Astrocyte (in vitro differentiated cells and primary cell): ENCODE measurements at places on chromosomes 7 and 10.

- no peak for DNase-seq
Measured at GRCh38 chr7:42014625-42015618, 222.1 kb downstream of the GLI3 start.

GRCh38 chr7:95246831-95247370, 77.4 kb downstream of the PON1 start:
- DNase-seq = peak; percentile 62

DNA sequence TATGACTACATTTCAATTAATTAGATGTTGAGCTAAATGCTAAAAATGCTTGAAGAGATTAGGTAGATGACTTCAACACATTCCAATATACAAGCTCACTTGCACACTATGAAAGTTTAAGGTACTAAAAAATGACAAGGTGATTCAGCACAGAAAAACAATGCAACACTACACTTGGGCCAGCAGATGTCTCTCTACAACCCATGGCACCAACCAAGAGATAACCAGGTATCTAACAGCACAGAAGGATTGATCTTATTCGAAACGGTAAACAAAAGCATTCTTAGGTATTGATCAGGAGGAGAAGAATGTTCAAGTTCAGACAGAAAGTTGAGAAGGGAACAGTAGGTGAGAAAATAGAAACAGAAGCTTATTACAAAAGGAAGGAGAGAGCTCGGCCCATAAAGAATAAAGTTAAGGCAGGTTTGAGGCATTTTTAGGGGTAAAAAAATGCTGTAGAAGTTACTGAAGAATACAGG, 248.2 kb upstream of the KLF14 start:
- peak; percentile 53 for DNase-seq

DNA sequence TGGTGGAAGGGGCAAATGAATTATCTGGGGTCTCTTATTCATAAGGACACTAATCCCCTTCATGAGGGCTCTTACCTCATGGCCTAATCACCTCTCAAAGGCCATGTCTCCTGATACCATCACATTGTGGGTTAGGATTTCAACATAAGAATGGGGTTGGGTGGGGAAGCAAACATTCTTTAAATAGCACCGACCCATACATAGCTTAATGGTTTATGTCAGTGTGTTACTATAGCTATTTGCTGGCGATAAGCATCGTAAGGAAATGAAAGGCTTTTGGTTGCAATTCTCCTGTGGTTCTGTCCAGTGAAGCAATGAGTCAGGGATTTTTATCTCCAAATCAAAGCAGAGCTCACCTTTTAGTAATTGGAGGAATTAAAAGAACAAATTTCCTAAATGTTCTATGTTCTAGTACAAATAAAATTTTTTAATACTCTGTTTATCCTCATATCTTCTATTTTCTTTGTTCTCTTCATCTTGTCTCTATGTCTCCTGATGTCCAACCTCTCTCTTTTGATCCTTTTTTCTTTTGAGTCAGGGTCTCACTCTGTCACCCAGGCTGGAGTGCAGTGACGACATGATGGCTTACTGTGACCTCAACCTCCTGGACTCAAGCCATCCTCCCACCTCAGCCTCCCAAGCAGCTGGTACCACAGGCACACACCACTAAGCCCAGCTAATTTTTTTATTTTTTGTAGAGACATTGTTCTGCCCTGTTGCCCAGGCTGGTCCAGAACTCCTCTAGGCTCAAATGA, 57.0 kb upstream of the GLCCI1 start:
- peak; percentile 97 for DNase-seq

GRCh38 chr10:57249615-57250281, 888.7 kb upstream of the ZWINT start:
- DNase-seq = no peak

GRCh38 chr10:1894912-1895311, 157.6 kb upstream of the ADARB2 start:
- no peak for DNase-seq

DNA sequence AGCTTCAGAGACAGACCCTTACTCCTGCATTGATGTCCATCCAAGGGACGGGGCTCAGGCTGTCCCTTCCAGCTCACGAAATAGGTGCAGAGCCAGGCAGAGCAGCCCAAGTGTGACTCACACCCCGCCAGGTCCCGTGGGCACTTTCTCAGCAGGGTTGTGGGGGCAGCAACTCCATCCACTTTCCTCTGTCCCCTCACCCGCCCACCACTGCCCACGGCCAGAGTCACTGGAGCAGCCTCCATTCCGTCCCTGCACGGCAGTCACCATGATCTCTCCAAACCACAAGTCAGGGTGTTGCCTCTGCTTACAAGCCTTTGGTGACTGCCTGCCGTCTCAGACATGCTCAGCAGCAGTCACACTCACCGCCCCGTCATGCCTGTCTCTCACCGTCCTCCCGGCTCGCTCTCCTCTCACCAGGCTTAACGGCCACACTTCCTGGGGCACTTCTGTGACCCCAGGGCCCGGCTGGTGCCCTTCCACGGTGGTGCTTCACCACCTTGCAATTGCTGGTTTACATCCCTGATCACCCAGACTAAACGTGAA, 39.3 kb downstream of the CALML3 start:
- DNase-seq = peak; percentile 56

GRCh38 chr7:105924945-105925344, 38.1 kb upstream of the CDHR3 start:
- DNase-seq = no peak

- DNase-seq = no peak
Measured at GRCh38 chr7:43703573-43703972, 25.8 kb downstream of the COA1 start.

- no peak for DNase-seq
Measured at GRCh38 chr7:2441430-2442058, 34.7 kb downstream of the GRIFIN start.

GRCh38 chr7:97006816-97007582, 1.6 kb downstream of the DLX6 start:
- DNase-seq = no peak

DNA sequence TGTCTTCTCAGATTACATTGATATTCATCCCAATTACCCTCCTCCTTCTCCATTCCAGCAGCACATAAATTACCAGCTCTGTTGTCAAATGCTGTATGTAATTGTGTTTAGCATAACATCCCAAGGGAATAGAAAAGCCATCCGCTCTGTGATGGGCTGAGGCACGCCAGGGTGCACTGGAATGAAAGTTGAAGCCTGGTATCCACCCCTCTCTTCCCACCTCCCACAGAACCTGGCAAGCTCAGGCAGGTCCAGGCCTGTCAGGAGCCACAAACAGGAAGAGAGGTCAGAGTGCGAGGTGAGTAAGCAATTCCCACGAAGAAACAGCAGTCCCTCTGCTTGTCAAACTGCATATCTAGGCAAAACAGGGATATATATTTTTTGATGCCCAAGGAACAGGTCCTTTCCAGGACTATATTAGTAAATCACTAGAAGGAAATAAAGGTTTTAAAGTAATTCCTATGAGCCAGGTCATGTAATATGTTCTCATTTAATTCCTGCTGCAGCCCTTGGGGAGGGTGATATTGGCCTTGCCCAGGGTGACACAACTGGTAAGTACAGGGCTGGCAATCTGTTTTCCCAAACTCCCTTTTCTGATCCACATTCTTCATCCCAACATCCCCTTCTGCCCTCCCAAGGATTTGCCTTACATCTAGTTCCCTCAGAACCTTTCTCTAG, 155.6 kb upstream of the GHITM start:
- peak; percentile 27 for DNase-seq

DNA sequence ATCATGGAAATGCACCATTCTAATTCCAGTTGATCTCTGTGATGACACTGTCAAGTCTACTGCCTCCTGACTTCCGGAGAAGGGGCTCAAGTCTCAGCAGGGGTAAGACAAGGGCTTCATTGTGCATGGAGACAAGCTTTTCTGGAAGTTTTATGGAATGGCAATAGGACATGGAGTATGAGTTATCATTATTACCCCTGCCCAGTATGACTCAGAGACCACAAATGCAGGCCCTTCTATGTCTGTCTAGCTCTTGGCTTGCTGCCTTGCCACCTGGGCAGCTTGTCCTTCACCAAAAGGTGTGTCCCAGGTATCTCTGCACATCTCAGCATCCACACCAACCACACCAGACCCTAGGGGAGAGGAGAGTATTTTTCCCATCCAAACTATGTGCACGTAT, 34.9 kb upstream of the KIAA1217 start:
- DNase-seq = no peak

- no peak for DNase-seq
Measured at GRCh38 chr7:681551-682307, 44.8 kb upstream of the DNAAF5 start.

DNA sequence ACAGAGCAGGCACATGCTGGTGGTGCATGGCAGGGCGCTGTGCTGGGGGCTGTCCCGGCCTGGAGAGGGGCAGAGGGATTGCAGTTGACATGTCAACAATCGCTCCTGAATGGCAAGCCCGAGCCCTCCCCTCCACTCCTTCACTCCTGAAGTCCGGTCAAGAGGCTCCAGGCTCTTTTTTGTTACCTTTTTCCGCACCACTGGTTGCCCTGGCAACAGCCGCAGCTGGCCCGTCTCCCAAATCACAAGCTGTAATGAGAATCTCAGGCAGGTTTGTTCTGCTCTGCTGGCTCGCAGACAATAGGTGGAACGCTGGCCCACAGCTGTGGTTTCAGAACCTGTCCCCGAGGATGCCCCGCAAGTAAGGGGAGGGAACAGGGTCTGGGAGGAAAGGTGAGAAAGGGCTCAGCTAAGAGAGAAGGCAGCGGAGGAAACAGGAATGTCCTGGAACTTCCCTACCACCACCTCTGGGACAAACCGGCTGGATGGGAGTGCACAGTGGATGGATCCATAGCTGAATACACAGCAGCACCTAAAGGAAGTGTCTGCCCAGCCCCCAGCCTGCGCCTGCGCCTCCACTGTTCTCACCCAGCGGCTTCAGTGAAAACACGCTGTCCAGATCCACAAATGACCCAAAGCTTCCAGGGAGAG, 58.9 kb downstream of the CALML3 start:
- DNase-seq = peak; percentile 60

DNA sequence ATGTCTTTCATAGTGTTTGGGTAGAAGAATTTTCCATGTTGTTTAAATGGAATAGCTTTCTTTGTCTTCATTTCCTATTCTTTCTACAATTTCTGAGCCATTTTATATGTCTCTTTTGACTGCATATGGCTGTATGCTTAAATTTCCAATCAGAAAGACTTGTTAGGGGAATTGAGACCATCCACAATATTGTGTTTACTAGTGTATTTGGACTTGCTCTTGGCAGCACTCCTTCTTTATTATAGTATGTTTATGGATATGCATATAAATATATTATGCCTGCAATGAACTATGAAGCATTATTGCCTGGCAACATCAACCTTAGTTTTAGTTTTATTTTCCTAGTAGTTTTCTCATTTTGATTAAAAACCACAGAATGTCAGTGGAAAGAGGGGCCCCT, 92.7 kb downstream of the NRG3 start:
- DNase-seq = no peak

GRCh38 chr10:133365461-133366129, 7.6 kb downstream of the ECHS1 start:
- no peak for DNase-seq

GRCh38 chr7:103307503-103308231, 10.4 kb downstream of the PMPCB start:
- no peak for DNase-seq

- peak; percentile 78 for DNase-seq
Measured at GRCh38 chr7:117212969-117213877, 109.6 kb downstream of the WNT2 start.

- DNase-seq = no peak
Measured at GRCh38 chr7:8165150-8165549, 96.8 kb downstream of the ICA1 start.

DNA sequence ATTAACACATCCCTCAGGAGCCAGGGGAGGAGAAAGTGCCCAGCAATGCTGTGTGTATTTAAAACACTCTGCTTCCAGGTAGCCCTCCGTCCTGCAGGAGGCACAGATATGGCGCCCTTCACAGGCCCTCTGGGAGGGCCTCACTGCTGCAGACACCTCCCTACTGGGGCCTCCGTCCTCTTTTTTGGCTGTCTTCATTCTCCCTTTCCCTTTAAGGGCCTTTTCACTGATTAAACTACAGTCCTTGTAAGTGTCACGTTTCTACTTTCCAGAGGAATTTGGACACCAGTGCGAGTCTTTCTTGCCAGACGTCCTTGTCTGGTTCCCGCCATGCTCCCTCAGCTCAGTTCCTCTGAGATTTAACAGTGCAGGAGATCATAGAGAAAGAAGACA, 39.7 kb upstream of the MKRN1 start:
- DNase-seq = no peak

GRCh38 chr7:48664241-48664640, 260.1 kb upstream of the CDC14C start:
- no peak for DNase-seq

DNA sequence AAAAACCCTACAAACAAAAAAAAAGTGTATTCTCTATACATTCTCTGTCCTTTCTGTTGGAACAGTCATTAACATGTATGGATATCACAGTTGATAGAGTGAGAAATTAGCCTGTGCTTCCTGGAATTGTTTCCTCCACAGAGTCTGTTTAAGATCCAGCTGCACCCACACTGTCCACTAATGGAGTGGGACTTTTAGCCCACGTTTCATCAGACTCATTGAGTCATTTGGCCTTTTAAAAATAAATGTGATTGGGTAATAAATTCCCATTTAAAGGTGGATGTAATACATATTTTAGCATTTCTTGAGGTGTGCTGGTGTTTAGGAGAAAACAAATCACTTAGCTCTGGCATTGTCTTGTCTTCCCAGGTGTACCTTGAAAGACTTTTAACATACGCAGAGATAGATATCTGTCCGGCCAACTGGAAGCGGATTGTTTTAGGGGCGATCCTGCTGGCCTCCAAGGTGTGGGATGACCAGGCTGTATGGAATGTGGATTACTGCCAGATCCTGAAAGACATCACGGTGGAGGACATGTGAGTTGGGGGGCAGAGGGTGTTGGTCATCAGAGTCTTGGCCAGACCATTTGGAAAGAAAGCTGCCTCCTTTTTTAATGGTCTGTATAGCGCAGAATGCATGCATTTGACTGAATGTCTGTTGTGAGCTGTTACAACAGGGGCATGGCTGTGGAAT, 52.3 kb upstream of the GJD4 start:
- DNase-seq = peak; percentile 57

DNA sequence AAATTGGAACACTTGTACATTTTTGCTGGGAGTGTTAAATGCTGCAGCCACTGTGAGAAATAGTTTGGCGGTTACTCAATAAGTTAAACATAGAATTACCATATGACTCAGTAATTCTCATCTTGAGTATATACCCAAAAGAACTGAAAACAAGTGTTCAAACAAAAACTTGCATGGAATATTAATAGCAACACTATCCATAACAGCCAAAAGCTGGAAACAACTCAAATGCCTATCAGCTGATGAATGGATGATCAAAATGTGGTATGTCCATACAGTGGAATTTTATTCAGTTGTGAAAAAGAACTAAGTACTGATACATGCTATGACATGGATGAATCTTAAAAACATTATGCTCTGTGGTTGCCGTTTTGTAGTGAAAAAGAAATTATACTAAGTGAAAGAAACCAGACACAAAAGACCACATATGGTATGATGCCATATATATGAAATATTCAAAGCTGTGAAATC, 63.0 kb upstream of the SP4 start:
- DNase-seq = no peak
